ENCODE measurements at places on chromosomes 6 and 20. TPM values are rescaled to one million over a fixed set of nuclear protein-coding genes. Genes with fewer than 3 reads are reported as not detected.
A peak's percentile ranks its signal among the peaks of the same experiment; 100 is the strongest.

Gene RAD21L1
- total RNA-seq: not detected

- no peaks in the 10 kb centered on the region for H3K4me1 ChIP-seq
- no peaks in the 10 kb centered on the region for H3K27me3 ChIP-seq
- H3K36me3 ChIP-seq: peaks cover 28% of the 10 kb centered on the region
- H3K27ac ChIP-seq: no peak overlapping the region
These were observed 14.4 kb downstream of the MYB start for GRCh38 chr6:135195522-135195921.

Gene BTN3A1
- 19.6 TPM for total RNA-seq

GRCh38 chr6:41780551-41781365 is at the start of gene PRICKLE4:
TSS of gene PRICKLE4 (plus strand) at chr6:41780782. CDS start at chr6:41783474, 2,692 bp downstream.
- H3K4me3 ChIP-seq: peak within 1 kb of the TSS; percentile 93
- H3K27ac ChIP-seq: peak within 1 kb of the TSS; percentile 68
- peaks cover 11% of the 10 kb centered on the region for H3K27me3 ChIP-seq
- H3K36me3 ChIP-seq: no peaks in the 10 kb centered on the region
- no peak for DNase-seq

DNA sequence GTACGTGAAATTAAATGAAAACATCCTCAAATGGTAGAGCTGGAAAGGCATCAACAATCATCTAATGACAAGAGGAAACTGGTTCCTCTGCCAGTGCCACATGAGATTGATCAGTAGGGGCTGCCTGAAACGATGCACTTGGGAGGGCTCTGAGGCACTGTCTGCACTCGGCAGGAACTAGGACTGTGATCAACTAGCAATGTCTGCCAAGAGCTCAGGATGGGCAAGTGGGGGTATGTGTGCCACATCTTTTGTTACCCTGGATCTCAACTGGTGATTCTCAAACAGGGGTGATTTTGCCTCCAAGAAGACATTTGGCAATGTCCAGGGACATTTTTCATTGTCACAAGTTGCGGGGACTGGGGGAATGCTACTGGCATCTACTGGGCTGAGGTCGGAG is 1.9 kb downstream of the BPIFB6 start:
- H3K27ac ChIP-seq: no peak overlapping the region
- no peak overlapping the region for H3K4me3 ChIP-seq
- H3K27me3 ChIP-seq: peaks cover 33% of the 10 kb centered on the region

DNA sequence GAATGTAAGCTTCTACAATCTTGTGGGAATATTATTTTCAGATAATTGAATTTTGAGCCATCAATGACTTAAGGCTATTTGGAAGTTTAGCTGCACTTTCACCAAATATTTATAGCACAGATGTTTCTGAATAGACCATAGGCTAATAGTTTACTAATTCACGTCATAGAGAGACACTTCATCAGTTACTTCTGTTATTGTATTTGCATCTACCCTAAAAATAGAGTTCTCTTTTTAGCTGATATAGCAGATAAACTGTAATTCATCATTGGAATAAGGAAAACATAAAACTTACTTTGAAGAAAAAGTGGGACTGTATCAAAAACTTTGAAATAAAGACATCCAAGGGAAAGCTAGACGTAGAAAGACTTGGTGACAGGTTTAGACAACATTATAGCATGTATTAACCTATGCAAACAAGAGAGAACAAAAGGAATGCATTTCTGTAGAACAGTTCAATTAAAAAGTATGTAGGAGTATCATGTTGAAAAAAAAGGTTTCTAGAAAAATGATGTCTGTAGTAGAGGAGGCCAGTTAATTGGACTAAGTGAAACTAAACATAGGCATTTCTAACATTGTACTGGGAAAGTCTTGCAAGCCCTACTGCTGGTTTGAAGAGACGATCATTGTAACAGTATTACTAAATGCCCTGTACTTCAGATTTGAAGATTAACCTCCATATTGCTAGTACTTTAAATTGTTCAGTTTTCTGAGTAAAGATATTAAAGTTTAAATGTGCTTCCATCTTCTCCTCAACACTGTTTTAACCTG is 123.3 kb downstream of the ZFAND3 start:
- no peaks in the 10 kb centered on the region for H3K27me3 ChIP-seq
- peaks cover 15% of the 10 kb centered on the region for H3K4me1 ChIP-seq
- no peak overlapping the region for H3K4me3 ChIP-seq
- no peak for DNase-seq
- H3K36me3 ChIP-seq: no peaks in the 10 kb centered on the region

Gene KHDC1L
- 0.75 TPM for total RNA-seq

- no peak for DNase-seq
- H3K27ac ChIP-seq: peak overlapping the region; percentile 34
- peaks cover 45% of the 10 kb centered on the region for H3K4me1 ChIP-seq
- H3K4me3 ChIP-seq: no peak overlapping the region
- H3K36me3 ChIP-seq: peaks cover 14% of the 10 kb centered on the region
These were observed 11.7 kb downstream of the PARD6B start for GRCh38 chr20:50743087-50743486.

Gene ARFGEF3
- total RNA-seq: 24.0 TPM

GRCh38 chr6:148226284-148226683 is 116.4 kb upstream of the SASH1 start:
- no peaks in the 10 kb centered on the region for H3K27me3 ChIP-seq
- H3K27ac ChIP-seq: no peak overlapping the region
- no peak overlapping the region for H3K4me3 ChIP-seq
- peaks cover 10% of the 10 kb centered on the region for H3K4me1 ChIP-seq
- peaks cover 4% of the 10 kb centered on the region for H3K36me3 ChIP-seq
- DNase-seq: no peak

Gene BMP7
- total RNA-seq: 287 TPM

GRCh38 chr6:38638941-38639497 is 710 bp downstream of the BTBD9 start:
- DNase-seq: no peak
- H3K36me3 ChIP-seq: no peaks in the 10 kb centered on the region
- H3K27me3 ChIP-seq: no peaks in the 10 kb centered on the region
- H3K4me1 ChIP-seq: peaks cover 10% of the 10 kb centered on the region
- peak overlapping the region; percentile 85 for H3K27ac ChIP-seq

DNA sequence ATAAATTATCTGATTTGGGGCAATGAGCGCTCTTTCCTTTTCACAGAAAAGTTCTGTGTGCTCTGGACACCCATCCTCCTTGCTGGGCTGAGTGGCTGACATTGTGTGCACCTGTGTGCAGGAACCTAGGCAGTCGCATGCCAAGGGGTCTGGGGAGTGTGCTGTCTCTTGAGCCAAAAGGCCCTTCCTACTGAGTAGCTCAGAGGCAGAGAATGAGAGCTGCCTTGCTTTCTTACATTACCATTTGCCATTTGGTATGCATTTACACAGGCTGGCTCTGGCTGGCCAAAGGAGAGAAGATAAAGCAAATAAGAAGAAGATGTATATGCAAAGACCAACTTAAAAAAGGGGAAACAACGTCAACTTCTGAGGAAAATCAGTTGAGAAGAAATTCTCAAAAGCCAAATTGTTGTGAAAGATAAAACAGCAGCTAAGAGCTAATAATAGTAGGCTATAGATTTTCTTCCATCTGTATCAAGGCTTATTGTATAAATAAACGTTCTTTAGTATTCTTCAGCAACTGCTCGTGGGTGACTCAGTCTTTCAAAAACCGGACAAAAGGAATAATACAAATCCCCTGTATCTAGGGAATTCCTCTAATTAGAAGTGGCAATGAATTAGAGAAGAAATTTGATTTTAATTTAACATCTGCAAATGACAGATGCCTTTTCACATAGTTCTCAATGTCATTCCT is 121.9 kb downstream of the INSM1 start:
- no peak overlapping the region for H3K27ac ChIP-seq
- H3K36me3 ChIP-seq: peaks cover 8% of the 10 kb centered on the region
- H3K27me3 ChIP-seq: no peaks in the 10 kb centered on the region
- DNase-seq: no peak

DNA sequence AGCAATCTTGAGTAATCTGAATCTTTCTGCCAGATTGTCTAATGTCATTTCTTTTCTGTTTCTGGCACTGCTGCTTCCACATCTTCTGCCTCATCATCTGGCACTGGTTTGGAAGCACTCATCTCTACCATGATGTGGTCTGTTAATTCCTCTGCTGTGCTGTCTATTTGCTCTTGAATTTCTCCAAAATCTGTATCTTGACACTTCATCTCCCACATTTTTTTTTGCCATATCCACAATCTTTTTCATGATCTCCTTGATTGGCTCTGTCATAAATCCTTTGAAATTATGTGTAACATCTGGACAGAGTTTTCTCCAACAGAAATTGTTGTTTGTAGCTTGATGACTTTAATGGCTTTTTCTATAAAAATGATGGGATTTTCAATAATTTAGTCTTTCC is 417.8 kb upstream of the MANEA start:
- H3K36me3 ChIP-seq: no peaks in the 10 kb centered on the region
- no peak for DNase-seq
- no peaks in the 10 kb centered on the region for H3K27me3 ChIP-seq
- H3K4me3 ChIP-seq: no peak overlapping the region
- no peaks in the 10 kb centered on the region for H3K4me1 ChIP-seq

DNA sequence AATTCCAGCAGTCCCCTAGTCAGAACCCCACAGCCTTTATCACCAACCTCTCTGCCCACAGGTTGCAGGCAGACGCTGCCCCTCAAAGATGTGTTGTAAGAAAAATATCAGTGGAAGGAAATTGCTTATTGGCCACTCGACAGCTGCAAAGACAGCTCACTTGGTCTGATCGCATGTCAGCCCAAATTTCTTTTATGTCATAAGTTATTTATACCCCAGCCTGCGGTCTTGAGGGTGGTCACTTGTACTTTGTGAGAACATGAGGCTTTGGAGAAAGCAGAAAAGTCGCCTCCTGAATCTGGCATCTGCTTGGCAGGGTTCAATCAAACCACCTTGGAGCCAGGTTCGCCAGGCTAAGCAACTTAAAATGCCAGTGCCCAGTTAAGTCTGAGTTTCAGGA is 236.5 kb upstream of the CDH4 start:
- no peaks in the 10 kb centered on the region for H3K36me3 ChIP-seq
- no peak overlapping the region for H3K27ac ChIP-seq
- DNase-seq: no peak
- no peak overlapping the region for H3K4me3 ChIP-seq

GRCh38 chr20:2224368-2224639 is 71.5 kb upstream of the TGM3 start:
- no peak for DNase-seq
- no peak overlapping the region for H3K4me3 ChIP-seq
- no peak overlapping the region for H3K27ac ChIP-seq

Gene OPRM1
- not detected for total RNA-seq

Gene CDH26
- 3.6 TPM for total RNA-seq

GRCh38 chr6:52130440-52130839 is 43.0 kb upstream of the PKHD1 start:
- H3K27ac ChIP-seq: no peak overlapping the region
- H3K36me3 ChIP-seq: no peaks in the 10 kb centered on the region
- DNase-seq: no peak

GRCh38 chr20:4720977-4721349 is 746 bp upstream of the PRND start:
- peak overlapping the region; percentile 10 for H3K4me3 ChIP-seq
- peaks cover 14% of the 10 kb centered on the region for H3K4me1 ChIP-seq
- no peaks in the 10 kb centered on the region for H3K36me3 ChIP-seq

Gene LHFPL5
- total RNA-seq: not detected

- no peak overlapping the region for H3K4me3 ChIP-seq
- no peaks in the 10 kb centered on the region for H3K27me3 ChIP-seq
- no peaks in the 10 kb centered on the region for H3K4me1 ChIP-seq
- peaks cover 24% of the 10 kb centered on the region for H3K36me3 ChIP-seq
- no peak overlapping the region for H3K27ac ChIP-seq
- DNase-seq: no peak
These were observed 72.4 kb upstream of the TMEM181 start for GRCh38 chr6:158487495-158487894.

Gene LY86
- total RNA-seq: not detected

DNA sequence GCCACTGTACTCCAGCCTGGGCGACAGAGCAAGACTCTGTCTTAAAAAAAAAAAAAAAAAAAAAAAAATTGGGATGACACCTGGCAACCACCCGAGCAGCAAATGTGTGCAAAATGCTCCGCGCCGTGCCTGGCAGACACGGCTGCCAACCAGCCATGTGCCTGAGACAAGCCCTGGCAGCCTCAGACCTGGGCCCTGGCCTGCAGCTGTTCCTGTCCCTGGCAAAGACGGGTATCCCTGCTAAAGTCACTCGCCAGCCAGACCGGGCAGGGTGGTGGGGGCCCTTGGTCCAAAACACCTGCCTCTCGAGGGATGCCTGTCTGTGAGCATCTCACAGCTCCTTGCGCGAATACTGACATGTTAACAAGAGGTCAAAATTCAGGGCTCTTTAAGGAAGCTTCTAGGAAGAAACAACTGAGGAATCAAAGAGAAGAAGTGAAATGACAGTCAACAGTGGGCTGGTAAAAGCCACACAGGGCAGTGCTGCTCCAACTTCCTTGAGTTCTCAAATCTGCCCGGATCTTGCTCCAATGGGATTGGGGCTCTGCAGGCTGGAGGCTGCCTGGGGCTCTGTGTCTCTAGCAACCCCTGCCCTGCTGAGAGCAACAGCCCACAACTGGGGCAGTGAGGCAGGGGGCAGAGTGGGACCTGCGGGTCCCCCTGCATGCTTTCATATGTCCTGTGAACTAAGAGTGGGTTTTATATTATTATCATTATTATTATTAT is 53.4 kb downstream of the SYTL3 start:
- H3K4me1 ChIP-seq: peaks cover 16% of the 10 kb centered on the region
- no peaks in the 10 kb centered on the region for H3K36me3 ChIP-seq
- no peak overlapping the region for H3K27ac ChIP-seq
- DNase-seq: no peak
- no peak overlapping the region for H3K4me3 ChIP-seq

- no peaks in the 10 kb centered on the region for H3K4me1 ChIP-seq
- DNase-seq: no peak
- no peak overlapping the region for H3K27ac ChIP-seq
- H3K4me3 ChIP-seq: no peak overlapping the region
These were observed 1338.0 kb upstream of the EYS start for GRCh38 chr6:67045076-67045475.

GRCh38 chr20:50395251-50395729 is 114.9 kb upstream of the PTPN1 start:
- H3K36me3 ChIP-seq: no peaks in the 10 kb centered on the region
- no peaks in the 10 kb centered on the region for H3K27me3 ChIP-seq
- DNase-seq: no peak
- H3K4me1 ChIP-seq: peaks cover 16% of the 10 kb centered on the region
- no peak overlapping the region for H3K27ac ChIP-seq

Gene CCN2
- 75.5 TPM for total RNA-seq

Data from type B pancreatic cell (in vitro differentiated cells).